Stimulated activated CD4-positive, alpha-beta T cell treated with anti-CD3 and anti-CD28 coated beads, Interleukin-1b, Interleukin-23, amount 100 ng/mL, for 1 hour (primary cell): ENCODE measurements at places on chromosomes 16 and 17.

DNA sequence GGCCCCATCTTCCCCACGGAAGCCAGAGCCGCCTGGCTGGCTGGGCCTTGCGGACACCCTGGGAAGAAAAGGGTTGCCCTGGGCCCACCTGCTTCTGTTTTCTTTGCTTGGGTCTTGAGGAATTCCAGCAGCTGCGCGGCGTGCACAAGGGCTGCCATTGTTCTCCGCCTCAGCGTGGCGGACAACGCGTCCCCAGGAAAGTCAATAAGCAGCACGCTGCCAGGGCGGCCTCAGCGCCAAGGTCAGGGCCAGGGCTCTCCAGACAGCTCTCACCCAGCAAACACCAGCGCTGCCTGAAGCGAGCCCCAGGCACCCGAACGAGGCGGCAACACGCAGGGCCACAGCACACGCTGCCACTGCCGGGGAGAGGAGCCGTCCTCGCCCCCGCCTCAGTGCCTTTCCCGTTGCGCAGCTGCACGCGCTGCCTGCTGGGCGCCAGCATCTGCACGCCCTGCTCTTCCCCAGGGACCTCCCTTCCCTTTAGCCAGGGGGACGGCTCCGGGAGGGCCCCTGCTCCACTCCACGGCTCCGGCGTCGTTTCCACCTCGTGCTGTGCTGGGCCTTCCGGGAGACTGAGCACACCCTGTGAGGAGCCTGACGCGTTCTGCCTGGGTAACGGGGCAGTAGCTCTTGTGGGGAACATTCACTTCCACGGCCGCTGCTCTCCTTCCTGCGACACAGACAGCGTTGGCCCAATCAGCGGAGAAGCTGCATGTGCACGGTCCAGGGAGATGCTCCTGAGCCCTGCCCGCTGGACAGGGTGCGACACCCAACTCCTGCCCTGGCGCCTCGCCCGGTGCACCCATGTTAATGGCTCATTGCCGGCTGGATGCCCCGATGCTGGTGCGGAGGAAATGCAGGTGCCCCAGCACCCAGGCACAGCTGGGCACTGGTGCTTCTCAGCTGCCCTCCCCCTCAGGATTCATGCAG, 57.8 kb downstream of the LMF1 start:
- DNase-seq: no peak

DNA sequence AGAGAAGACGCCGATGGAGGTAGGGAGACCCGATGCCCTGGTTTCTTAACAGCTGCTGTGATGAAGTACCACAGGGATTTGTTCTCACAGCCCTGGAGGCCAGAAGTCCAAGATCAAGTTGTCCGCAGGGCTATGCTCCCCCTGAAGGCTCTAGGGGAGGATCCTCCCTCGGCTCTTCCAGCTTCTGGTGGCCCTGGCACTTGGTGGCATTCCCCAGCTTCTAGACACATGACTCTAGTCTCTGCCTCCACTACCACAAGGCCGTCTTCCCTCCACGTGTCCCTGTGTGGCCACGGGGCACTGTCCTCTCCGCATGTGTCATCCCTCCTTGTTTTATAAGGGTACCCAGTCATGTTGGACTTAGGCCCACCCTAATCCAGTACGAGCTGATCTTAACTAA, 375.2 kb downstream of the SLC39A11 start:
- DNase-seq: no peak

DNA sequence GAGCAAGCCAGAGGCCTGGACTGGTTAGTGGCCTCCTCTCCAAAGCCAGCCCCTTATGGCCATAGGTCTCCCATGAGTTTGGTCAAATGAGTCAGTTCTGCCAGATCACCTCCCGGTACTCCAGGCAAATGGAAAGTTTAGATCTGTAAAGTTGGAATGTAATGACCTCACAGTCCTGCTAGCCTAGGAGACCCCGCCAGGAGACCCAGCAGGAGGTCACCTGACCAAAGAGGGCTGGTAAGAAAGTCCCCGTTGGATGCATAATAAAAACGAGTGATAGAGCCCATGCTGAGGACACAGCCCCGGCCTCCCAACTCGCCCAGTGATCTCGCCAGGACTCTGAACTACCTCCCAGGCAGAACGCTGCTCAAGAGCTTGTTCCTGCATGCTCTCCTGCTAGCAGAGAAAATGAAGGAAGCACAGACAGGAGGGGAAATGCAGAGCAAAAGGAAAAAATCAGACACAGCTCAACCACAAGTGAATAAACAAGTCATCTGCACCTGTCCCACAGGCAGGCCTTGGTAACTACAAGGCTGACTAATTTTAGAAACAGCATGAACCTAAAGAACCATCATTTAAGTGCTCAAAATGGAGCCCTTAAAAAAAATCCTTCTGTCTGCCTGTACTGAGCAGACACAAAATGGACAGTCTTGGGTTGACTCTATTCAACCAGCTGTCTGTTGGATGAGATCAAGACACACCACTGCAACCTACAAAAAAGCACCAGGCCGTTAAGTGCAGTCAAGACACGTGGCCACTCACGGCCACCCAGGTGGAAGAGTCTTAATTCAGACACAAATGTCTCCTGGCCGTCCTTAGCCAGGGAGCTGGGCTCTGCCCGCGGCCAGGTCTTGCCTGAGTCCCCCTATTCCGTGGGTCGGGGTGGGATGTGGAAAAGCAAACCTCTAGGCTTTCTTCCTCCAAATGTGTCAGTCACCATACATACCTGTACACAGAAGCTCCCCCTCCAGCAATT, 9.2 kb downstream of the CDIP1 start:
- no peak for DNase-seq

DNA sequence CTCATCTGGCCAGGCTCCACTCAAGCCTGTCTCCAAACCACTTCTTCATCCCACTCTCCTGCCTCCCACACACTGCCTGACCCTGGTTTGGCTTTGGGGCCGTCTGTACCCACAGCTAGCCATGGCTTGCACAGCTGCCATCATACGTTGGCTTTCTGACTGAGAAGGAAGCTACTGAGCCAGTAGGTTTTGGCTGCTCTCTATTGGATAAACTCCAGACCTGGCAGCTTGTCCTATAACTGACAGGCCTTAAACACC, 3.9 kb downstream of the MIF4GD start:
- no peak for DNase-seq

- no peak for DNase-seq
Observed at GRCh38 chr17:32019228-32019627, 12.0 kb downstream of the LRRC37B start.

DNA sequence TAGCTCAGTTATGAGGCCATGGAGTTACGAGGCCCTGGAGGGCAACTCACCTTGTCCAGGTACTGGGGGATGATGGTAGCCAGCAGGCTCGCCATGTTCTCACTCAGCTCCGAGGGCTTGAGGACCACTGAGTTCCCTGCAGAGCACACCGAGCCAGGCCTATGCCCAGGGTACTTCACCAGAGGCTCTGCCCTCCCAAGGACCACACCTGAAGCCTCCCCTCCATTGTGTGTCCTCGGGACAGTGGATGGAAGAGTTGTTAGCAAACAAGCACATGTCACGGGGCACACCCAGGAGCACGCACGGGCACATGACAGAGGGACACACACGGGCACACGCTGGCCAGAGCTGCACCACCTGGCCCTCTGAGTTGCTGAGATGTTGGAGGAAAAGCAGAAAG, 5.6 kb downstream of the ALDH3A1 start:
- DNase-seq: no peak

GRCh38 chr17:46270032-46270431, 24.9 kb upstream of the LRRC37A start:
- no peak for DNase-seq

- no peak for DNase-seq
Observed at GRCh38 chr16:56363781-56364565, 61.4 kb downstream of the AMFR start.

DNA sequence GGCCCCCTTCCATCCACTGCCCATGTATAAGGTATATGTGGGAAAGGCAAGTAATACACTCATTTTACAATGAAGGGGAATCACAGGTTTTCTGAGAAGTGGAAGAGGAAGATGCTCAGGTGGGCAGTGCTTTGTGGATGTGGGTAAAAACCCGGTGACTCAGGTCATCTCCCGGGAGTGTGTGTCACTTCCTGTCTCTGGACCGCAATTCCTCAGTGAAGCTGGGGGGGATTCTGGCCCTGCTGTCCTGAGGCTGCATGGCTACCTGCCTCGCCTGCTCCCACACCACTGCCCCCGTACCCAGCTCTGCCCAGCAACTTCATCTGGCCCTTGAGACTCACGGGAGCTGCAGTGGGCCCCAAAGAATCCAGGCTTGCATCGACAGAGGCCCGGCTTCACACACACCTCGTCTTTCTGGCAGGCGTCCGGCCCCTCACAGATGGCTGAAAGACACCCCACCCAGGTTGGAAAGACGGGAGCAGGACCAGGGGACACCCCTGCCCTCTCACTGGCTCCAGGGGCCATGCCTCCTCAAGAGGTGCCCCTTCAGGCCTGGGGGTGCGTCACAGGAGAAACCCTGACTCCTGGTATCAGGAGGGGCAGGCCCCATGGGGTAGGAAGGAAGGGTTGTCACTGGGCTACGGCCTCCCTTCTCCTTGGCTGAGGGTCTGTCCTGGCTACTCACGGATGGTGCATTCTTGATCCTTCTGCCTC, 882 bp downstream of the SCARF1 start:
- no peak for DNase-seq

DNA sequence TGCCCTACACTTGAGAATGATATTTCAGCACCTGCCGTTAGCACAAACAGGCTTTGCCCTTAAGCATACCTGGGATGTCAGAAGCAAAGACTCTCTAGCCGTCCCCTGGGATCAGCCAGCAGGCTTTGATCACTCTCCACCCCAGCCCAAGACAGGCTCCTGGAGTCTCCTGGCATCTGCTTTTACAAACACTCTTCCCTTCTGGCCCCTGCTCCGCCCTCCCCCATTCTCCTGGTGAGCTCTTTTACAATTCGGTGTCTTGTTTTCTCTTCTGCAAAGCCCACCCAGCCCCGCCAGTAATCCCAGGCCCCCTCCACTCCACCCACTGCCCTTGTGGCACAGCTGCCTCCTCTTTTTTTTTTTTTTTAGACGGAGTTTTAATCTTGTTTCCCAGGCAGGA, 50.4 kb downstream of the KATNIP start:
- DNase-seq: no peak

DNA sequence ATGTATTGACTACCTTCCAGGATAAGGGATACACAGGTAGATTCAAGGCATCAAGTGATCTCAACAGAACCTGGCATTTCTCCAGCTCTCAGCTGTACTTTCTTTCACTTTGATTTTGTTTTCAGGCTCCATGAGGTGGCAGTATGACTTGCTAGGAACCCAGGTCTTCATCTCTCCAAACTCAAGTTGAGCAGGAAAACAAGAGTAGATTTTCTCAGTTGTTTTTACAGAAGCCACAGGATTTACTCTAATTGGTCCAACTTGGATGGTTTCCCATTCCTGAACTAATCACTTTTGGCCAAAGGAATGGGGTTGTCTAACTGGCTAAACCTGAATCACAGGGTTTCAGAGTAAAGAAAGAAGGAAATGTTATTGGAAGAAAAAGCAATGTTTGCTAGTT, 146.6 kb downstream of the TRIM37 start:
- no peak for DNase-seq

DNA sequence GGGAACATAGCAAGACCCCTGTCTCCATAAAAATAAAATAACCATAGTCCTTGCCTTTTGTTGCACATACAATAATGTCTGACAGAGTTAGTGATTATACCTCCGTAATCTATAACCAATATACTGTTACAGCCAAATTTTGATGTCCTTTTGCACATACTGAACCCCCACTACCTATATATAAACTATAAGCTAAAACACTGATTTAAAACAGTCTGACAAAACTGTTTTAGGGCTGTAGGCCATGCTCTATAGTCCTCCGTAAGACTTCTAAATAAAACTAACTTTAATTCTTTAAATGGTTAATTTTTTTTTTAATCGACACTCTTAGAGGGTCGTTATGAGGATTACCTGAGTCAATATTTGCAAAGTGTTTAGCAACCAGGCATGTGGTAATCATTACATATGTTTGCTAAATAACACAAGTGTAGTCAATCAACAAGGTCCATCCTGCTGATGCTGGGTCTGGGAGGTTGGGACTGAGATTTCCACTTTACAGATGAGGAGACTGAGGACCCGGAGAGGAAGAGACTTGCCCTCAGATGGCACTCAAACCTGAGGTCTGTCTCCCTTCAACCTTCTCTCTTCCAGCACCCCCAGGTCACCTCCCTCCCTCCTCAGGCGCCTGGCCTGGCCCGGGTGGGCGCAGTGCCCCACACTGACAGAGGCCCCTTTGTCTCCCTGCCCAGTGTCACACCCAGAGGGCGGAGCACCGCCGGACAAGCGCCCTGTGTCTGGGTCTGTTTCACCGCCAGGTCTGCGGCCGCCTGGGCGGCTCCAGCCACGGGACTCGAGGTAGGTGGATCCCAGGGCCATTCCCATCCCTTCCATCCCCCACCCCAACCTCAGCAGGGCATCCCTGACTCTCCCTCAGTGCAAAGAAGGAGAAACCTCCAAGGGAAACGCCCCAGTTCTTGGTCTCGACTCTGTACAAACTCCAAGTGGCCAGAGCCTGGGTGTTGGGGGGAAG, 10.3 kb downstream of the ZNF385C start:
- no peak for DNase-seq

DNA sequence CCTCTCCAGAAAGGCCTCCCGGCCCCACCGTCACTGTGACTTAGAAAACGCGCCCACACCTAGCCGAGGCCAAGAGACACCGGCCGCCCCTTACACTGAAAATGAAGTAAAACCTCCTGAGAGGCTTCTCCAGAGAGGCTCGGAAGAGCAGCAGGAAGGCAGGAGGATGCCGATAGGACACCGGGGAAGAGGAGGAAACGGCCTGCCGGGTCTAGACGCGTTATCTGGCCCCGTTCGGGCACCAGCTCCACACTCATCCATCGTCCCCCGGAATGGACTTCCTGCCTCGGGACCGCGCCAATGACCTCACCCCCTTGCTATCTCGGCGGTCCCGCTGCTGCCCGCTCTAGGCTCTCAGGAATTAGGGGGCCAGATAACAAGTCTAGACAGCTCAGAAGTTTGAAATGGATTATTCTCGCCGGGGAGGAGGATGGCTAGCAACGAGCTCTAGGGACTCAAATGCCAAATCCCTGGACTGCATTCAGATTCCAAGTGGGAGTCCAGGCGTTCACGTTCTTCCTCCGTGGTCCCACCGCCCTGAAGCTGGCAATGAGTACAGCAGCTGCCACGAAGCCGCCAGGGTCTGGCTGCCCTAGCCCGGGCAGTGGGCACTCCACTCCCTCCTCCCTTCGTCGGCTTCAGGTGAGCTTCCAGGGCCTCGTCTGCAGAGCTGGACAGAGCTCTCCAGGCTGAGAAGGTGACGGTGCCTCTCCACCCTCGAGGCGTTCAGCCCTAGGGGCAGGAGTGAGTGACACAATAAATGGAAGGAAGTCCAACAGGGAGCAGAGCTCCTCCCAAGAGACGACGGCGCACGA, 350.9 kb downstream of the FOXL1 start:
- DNase-seq: no peak

DNA sequence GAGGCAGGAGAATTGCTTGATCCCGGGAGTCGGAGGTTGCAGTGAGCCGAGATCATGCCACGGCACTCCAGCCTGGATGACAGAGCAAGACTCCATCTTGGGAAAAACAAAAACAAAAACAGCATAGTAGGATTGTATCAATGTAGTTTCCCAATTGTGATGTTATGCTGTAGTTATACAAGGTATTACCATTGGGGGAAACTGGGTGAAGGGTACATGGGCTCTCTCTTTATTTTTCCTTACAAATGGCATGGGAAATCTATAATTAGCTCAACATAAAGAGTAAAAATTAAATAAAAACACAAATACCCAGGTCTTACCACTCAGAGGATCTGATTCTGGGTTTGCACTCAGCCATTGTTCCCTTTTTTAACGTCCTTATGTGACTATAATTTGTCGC, 107.9 kb downstream of the KATNIP start:
- DNase-seq: no peak

- DNase-seq: no peak
Observed at GRCh38 chr16:48852951-48853350, 243.0 kb upstream of the N4BP1 start.
